ENCODE measurements at places on chromosomes 5 and 9.

DNA sequence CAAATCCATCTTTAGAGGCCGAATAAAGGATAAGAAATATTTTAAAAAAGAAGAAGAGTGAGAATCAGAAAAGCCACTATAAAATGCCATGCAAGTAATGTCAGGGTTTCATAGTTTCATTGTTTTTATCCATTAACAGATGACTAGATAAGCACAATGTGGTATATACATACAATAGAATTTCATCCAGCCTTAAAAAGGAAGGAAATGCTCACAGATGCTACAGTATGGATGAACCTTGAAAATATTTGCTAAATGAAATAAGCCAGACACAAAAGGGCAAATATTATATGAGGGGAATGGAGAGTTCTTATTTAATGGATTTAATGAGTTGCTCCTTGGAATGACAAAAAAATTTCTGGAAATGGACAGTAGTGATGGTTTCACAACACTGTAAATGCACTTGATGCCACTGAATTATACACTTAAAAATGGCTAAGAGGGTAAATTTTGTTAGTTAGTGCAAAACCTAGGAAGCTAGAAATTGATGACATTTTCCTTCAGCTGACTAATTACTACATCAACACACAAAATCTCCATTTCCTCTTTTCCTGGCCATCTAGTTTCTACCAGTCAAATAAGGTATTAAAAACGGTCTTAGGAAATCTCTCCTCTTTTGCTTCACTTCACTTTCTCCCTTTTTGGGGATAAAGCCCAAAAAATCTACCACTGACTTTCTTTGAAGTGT lies 86.6 kb downstream of the GNA14 start:
- DNase-seq, result no peak

DNA sequence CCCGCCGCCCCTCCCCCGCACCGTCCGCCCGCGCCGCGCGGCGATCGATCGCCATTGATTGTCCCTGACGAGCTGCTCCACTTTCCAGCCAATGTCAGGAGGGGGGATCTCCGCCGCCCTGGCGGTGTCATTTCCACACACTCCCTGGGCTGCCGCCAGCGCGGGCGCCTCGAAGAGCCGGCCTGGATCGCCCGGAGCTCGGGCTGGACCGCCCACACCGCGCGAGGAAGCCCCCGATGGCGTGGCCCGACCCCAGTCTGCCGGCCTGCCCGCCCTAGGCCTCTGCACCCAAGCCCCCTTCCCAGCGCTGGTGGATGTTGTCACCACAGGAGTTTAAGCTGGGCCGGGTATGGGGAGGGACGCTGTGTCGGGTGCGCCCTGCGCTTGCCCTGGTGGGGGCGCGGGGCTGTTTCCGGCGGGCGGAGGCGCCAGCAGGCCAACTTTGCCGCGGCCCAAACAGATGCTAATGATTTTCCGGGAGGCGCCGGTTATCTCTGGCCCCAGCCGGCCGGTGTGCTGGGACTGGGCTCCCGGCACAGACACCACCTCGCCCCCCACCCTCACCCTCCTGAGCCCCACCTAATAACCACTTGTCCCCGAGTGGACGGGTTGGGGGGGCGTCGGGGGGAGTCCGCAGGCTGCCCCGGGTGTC lies 10.6 kb upstream of the CXXC5 start:
- no peak for DNase-seq

GRCh38 chr5:158755986-158756385 lies 343.7 kb downstream of the EBF1 start:
- no peak for DNase-seq

DNA sequence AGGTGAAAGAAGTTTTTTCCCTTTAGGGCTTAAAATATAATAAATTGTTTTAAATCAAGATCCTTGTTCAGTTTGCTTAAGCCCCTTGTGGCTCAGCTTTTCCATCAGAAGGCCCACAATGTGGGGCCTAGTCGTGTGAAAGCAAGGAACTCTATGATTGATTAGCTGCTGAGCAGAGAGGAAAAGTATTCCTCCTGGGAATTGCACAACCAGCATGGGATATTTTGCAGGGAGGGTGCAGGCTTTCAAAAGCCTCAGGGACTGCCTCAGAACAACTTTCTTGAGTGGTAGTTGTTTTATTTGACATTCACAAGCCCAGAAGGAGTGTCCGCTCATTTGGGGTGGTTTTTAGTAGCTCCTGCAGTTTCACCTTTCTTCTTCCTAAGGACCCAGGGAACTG lies 19.8 kb downstream of the TTC23L start:
- no peak for DNase-seq

GRCh38 chr9:69526699-69527098 lies 145.5 kb downstream of the APBA1 start:
- no peak for DNase-seq

DNA sequence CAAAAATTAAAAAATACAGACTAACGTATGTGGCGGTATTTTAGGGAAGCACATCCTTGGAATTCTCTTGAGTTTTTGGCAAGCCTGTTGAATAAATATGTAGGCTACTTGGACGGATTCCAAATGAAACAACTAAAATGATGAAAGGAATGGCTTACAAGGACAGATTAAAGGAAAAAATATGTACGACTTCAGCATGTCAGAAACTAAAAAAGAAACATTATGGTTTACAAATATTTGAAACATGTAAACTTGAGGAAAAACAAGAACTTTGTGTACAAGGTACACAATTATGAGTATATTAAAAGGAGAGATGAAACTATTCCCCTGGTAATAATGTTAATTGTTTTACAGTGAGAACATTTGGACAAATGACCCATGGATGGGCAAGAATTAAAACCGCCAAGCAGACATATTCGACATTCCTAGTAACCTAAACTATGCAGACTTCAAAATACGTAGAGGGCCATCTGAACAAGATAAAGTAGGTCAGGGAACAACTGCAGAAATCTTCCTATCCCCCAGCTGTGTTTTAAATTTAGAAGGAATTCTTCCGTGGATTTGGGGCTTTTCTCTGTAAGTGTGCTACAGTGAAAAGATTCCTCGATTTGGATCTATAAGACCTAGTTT lies 12.5 kb downstream of the EDIL3 start:
- DNase-seq, result no peak

- no peak for DNase-seq
Observed at GRCh38 chr9:28653216-28653615, 1079.9 kb upstream of the C9orf72 start.

- DNase-seq, result no peak
Observed at GRCh38 chr9:34550681-34551270, 28.0 kb upstream of the ENHO start.

DNA sequence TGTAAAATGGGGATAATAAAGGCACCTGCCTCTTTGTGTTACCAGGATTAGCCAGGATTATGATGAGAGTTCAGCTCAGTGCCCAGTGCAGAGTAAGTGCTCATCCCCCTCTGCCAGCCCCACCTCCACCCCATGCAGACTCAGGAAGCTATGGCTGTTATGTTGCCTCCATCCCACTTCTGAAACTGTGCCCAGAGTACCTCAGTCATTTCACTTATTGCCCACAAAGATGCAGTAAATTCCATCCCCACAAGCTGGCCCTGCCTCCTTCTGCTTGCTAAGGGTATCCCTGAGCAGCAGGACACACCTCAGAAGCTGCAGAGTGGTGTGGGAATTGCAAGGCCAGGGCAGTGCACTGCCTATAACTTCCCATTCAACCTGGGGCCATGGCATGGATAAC lies 415.1 kb downstream of the SPOCK1 start:
- no peak for DNase-seq

DNA sequence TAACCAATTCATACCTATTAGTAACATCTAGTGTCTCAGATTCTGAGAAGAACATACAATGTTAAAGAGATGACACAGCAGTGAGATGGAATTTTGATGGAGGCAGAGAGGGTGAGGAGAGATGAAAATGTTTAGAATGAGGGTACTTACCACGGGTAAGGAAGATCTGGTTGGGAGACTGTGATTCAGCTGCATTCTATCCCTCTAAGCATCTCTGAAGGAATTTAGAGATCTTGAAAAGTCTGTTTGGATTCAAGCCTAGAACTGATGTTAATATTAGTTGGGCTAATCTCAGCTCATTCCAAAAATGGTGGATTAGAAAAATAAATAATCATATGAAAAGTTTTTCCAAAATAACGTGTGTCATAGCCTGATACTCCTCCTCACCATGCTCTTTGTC lies 191.5 kb upstream of the CLINT1 start:
- no peak for DNase-seq

DNA sequence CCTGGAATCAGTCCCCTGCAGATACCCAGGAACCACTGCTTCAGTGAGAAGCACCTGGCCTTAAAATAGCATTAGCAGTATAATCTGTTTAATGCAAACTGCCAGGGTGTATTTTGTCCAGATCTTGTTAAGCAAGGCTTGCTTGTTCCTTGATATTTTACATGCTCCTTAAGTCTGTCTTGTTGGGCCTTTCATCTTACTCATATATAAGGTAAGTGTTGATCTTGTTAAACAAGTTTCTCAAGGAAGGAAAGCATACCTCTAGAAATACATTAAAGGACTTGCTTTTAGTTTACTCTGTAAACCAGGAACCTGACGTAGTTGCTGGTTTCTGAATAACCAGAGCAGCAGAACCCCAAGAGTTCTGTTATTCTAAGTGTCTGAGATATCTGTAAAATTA lies 13.7 kb downstream of the HSPA4 start:
- DNase-seq, result no peak

GRCh38 chr9:30774326-30774725 lies 1610.1 kb upstream of the ACO1 start:
- no peak for DNase-seq

DNA sequence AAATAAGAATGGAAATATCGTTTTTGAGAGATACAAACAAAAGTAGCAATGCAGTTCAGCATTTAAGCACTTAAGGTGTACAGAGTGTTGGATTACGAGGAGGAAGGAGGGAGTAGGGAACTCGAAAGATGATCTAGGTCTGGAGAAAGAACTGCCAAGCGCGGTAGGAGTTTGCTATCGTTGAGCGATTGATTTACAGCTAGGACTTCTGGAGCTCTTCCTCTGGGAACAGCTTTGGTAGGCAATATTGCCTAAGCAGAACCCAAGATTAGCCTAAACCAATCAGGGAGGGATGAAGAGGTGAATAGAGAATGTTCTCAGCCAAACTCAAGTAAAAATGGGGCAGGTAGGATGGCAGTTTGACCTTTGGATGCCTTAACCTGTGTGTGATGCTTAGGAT lies 965 bp downstream of the CLTA start:
- no peak for DNase-seq

DNA sequence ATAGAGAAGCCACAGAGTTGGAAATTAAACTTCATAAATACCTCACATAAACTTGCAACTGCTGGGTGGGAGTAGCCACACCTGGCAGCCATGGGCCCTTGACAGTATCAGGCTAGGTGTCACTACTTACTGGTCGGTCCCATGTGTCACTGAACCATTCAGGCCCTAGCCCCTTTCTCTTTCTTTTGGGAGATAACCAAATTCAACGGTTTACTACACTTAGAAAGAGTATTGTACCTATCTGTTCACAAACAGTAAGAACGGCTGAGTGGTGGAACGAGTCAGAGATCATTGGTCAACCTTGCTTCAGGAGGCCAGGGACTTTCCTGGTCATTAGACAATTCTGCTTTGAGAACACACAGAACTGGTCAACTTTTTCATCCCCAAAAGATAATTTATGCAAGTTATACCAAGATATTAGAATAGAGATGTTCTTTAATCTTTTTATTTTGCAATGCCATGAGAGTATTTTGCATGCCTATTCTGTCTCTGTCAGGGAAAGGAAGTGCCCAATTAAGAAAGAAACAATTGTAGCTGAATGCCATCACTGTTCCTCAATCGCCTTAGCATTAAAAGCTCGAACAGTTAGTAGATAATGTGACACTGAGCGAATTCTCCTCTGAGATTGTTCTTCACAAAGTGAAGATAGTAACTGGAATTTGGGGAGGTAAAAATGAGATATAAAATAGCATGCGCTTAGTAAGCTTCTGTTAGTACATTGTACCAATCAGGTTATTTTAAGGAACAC lies 50.9 kb downstream of the GOLPH3 start:
- no peak for DNase-seq

GRCh38 chr9:133682818-133683585 lies 46.8 kb downstream of the DBH start:
- DNase-seq, result no peak

- no peak for DNase-seq
Observed at GRCh38 chr5:125722550-125722949, 700.7 kb upstream of the GRAMD2B start.
